ENCODE measurements at places on chromosomes 11 and 22.

- DNase-seq, result no peak
Measured at GRCh38 chr11:116217006-116217405, 555.8 kb downstream of the BUD13 start.

DNA sequence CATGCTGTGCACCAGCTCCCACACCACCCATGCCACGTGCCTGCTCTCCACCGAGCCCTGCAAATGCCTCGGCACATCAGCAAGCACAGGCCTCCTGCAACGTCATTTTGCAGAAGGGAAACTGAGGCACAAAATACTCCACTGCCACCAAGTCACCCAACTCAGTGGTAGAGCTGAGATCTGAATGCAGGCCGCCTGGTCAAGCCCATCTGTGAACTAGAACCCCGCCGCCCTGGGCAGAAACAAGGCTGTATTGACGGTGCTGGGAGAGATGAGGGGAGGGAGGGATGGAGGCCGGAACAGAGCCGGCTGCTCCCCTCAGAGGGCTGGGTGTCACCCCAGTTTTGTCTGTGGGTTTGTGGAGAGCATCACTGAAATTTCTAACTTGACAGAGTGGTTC is 81.4 kb downstream of the CDKN1C start:
- DNase-seq, result no peak

DNA sequence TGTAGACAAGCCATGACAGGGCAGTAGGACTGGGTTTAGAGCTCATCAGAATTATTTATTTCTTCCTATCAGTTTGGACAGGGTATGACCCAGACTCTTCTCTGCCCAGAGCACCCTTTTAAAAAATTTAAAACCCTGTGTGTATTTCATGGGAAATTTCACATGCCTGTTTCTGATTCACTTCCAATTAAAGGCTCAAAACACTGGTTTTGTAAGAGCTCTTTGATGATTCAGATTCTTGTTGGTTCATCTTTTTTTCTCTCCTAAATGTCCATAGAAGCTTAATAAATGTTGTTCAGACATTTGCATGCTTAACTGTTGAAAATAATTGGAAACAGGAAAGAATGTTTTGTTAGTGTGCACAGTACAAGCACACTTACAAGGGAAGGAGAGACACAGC is 13.8 kb downstream of the FLI1 start:
- no peak for DNase-seq

- DNase-seq, result no peak
Measured at GRCh38 chr22:21673534-21674321, 7.9 kb downstream of the PPIL2 start.

DNA sequence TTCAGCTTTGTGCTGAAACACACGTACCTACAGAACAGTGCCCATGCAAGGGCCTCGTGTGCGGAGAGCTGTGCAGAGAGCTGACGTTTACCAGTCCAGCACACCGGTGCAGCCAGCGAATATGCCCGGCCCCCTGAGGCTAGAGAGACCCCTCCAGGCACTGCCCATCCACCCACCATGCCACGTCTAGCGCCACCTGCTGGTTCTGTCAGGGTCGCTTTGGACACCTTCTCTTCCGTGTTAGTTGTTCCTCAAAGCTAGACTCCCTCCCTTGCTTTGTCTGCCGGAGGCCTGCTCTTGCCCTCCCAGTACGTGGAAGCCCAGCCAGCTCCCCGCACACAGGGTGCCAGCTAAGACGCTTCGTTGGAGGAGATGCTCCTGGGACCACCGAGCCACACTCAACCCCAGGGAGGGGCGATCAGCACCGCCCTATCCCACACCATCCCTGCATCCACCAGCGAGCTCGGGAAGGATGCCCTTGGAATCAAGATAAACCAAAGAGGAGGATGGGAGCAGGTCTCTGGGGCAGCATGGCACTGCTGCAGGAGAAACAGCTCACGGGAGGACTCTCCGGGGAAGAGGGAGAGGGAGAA is 43.4 kb downstream of the CPT1A start:
- no peak for DNase-seq

- DNase-seq, result no peak
Measured at GRCh38 chr22:42256930-42257329, 13.5 kb downstream of the TCF20 start.

DNA sequence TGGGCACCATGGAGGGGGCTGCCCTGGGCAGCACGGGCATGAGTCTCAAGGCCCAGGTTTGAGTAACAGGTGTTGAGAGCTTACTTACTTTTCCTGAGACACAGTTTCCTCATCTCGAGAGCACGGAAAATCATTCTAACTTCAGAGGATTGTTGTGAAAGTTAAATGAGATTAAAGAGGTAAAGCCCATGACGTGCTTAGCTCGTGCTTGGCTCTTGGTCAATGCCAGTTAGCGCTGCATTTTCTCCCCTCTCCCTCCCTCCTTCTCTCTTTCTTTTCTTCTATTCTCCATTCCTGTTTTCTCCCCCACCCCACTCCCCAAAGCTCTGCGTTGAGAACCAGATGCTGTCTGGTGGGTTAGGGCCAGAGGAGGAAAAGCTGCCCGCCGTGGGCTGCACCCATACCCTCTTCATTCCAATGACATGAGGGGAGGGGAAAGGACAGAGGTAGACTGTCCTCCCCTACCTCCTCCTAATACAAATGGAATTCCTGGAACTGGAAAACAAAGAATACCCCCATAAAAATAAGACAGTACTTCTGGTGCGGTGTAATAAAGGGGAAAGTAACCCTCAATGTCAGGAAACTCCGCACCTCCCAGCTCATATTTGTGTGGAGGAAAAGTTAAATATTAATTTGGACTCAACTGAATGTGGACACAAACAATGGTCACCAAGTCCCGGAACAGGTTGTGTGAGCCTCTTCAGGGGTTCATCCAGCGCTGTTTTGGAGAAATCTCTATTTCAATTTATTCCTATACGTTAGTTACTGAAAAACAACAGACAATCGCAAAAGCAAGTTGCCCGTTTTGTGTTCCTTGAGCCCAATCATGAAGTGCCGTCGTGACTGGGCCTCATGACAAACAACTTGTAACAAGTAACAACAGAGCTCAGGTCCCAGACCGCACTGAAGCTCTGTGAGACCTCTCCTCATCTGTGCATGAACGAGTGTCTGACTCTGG is 54.8 kb upstream of the B3GAT1 start:
- DNase-seq, result no peak

- no peak for DNase-seq
Measured at GRCh38 chr11:46982797-46983452, 46.4 kb downstream of the CSTPP1 start.

DNA sequence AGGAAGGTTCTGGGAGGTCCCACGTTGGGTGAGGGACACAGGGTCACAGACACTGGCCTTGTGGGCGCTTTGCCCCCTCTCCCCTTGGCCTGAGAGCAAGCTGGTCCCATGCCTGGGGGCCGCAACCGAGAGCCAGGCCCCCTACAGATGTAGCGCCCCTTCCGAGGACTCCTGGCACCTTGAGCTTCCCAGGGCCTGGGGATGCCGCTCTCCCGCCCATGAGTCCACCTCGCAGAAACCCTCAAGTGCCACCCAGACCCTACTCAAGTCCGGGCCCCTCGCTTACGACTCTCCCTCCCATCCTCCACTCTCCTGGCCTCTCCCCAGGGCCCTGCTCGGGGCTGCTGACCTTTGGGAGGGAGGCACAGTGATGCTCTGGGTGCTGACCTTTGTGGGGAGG is 204.0 kb downstream of the BRD1 start:
- no peak for DNase-seq

GRCh38 chr11:72039856-72040401 is 40.4 kb downstream of the NUMA1 start:
- DNase-seq, result no peak

- peak; percentile 5 for DNase-seq
Measured at GRCh38 chr11:122981388-122982264, at the start of gene BSX. Gene BSX (minus strand): TSS chr11:122981834. CDS start chr11:122981671, 163 bp downstream.

GRCh38 chr11:119742263-119742861 is 13.4 kb upstream of the NECTIN1 start:
- no peak for DNase-seq

DNA sequence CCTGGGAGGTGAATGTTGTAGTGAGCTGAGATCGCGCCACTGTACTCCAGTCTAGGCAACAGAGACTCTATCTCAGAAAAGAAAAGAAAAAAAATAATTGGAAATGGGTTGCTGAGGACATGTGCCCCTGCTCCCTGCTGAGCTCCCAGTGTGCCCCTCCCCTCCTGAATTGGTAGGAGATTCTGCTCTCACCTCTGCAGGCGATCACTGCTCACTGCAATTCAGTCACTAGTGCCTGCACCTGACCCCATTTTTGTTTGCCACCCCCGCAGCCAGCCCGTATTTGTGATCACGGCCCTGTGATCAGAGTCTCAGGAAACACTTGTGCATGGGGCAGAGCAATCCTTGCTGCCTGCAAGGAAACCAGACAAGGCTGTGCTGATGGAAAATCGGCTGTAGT is 16.3 kb upstream of the SEC14L3 start:
- DNase-seq, result no peak

All from T1000 (cell line).